Skin of body (tissue), 3 donors: ENCODE measurements at places on chromosomes 12 and 14. TPM values are rescaled to one million over a fixed set of nuclear protein-coding genes. Genes with fewer than 3 reads are reported as not detected.

The FSCB gene
- total RNA-seq, result 0.10 TPM

The FOXA1 gene
- 0.59 TPM for total RNA-seq

The SYT1 gene
- total RNA-seq, result 0.99 TPM

The CLEC4C gene
- total RNA-seq, result 0.30 TPM

- no peak for DNase-seq
Measured at GRCh38 chr12:111209811-111210210, 159.1 kb downstream of the PHETA1 start.

- DNase-seq, result no peak
Measured at GRCh38 chr14:78310272-78310671, 140.1 kb downstream of the NRXN3 start.

DNA sequence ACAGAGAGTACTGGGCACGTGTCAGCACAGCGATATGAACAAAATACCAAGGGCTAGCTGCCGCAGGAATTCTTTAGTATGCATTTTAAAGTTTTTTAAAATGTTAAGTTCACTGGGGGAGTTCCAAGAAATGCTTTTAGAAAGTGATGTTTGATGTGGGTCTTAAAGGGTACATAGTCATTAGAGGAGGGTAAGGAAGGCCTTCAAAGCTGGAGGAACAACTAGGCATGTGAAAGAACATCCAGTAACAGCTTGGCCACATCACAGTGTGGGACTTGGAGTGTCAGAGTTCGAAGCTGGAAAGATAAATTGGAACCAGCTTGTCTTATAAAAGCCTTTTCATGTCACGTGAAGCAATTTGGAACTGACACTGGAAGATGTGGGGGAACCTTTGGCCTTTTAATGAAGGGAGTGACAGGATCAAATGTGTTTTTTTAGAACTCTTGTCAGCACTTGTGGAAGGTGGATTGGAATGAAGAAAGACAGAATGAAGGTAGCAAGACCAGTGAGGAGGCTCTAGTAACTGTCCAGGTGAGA is 57.7 kb downstream of the WDR20 start:
- no peak for DNase-seq

- no peak for DNase-seq
Measured at GRCh38 chr12:23810329-23810902, 139.1 kb downstream of the SOX5 start.

- DNase-seq, result no peak
Measured at GRCh38 chr12:48819986-48820725, 1.9 kb downstream of the CACNB3 start.

- DNase-seq, result peak; percentile 42
Measured at GRCh38 chr12:121095544-121096198, 37.0 kb upstream of the P2RX7 start.

- no peak for DNase-seq
Measured at GRCh38 chr12:21962236-21962635, 21.0 kb upstream of the ABCC9 start.

DNA sequence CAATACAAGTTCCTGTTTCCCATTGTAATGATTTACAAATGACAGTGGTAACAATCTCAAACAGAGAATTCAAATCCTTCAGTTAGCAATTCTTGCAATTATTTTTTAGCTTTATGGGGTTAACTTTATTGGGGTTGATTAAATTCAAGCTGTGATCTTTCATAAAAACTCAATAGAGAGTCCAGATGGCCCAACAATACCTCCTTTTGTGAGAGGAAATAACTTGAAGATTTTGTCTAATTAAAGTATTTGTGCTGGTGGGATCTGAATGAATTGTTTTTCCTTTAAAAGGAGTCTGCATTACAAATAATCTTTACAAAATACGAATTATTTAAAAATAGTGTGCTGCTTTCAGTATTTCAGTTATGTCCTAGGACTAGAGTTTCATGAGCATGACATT is 4.4 kb upstream of the ARHGAP5 start:
- no peak for DNase-seq

- DNase-seq, result no peak
Measured at GRCh38 chr12:30814295-30814655, 59.5 kb upstream of the CAPRIN2 start.

DNA sequence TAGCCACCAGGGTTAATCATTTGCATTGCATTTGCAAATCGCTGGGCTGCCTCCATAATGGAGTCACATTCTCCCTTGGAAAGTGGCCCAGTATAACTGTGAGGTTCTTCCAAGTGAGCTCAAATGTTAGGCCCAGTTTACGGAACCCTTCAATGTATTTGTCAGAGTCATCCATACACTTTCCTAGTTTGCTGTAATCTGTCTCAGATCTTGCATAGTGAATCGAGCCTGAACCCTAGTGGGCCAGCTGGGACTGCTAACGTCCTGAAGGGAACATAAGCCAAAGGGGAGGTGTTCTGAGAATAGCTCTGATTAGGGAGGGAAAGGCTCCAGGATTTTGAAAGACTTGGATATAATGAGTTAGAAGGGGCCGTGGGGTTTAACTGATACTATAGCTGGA is 406.3 kb downstream of the SLC6A15 start:
- DNase-seq, result peak; percentile 71

GRCh38 chr14:77022236-77022852 is 6.2 kb downstream of the IRF2BPL start:
- no peak for DNase-seq

DNA sequence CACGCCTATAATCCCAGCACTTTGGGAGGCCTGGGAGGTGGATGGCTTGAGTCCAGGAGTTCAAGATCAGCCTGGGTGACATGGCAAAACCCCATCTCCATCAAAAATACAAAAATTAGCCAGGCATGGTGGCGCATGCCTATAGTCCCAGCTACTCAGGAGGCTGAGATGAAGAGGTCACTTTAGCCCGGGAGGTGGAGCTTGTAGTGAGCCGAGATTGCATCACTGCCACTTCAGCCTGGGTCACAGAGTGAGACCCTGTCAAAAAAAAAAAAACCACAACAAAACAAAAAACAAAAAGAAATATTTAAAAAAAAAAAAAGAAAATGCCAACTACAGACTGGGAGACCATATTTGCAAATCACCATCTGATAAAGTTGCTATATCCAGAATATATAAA is 17.5 kb downstream of the WDR89 start:
- DNase-seq, result no peak
